T-helper 2 cell treated with Interferon-gamma antibody and Interleukin-4, amounts not matched to agents 5 μg/mL and 100 μg/mL, for 36 hours (primary cell): ENCODE measurements at places on chromosomes 4 and X.

GRCh38 chr4:83317671-83318070, 17.0 kb downstream of the HPSE start:
- no peak for DNase-seq

GRCh38 chr4:94804650-94805049, 46.9 kb downstream of the BMPR1B start:
- DNase-seq: no peak

- no peak for DNase-seq
Observed at GRCh38 chr4:124591637-124592036, 120.9 kb downstream of the ANKRD50 start.

DNA sequence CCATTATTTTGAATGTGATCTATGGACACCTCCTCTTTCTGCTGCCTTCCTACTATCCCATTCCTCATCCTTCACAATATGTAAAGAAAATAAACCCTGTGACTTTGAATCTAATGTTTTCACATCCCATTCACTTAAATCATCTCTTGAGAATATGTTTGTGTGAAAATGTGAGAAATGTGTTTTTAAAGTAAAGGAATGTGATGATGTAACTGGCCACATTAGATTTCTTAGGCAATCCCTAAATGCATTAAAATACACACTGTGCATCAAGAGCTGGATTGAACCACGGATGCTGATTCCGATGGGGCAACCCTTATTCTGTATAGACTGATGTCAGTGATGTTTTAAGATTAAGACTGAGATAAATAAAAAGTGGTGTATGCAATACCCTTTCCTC, 558.9 kb upstream of the TENM3 start:
- no peak for DNase-seq

DNA sequence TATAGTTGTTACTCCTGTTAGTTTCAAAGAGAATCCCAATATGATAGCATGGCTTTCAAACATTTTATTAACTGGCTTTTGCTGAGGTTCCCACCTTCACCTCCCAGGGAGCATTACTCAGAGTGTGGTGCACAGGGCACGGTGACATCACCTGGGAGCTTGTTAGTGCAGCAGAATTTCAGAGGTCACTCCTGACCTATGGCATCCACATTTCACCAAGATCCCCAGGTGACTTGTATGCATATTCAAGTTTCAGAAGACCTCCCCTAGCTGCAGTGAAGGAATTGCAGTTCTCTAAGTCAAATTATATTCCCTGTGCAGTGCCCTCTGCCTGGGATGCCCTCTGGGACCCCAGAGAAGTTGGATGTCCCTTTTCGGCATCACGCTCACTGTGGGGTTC, 29.7 kb upstream of the LNX1 start:
- no peak for DNase-seq

- DNase-seq: no peak
Observed at GRCh38 chr4:73087871-73088270, 18.4 kb upstream of the COX18 start.

DNA sequence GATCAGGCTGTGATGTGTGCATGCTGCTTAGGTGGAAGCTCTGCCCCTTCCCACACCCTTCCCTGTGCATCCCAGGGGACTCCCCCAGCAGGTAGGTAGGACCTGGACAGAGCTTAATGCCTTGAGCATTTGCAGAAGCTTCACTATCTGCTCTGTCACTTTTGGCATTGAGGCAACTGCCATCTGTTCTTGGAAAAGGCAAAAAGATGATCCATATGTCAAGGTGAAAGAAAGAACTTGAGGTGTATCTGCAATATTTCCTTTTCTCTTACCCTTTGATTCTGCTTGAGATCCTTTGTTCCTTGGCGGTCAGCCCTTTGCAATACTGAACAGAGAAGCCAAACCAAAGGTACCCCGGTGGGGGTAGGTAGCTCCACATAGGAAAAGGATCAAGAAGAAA, 37.1 kb upstream of the TBC1D9 start:
- no peak for DNase-seq

DNA sequence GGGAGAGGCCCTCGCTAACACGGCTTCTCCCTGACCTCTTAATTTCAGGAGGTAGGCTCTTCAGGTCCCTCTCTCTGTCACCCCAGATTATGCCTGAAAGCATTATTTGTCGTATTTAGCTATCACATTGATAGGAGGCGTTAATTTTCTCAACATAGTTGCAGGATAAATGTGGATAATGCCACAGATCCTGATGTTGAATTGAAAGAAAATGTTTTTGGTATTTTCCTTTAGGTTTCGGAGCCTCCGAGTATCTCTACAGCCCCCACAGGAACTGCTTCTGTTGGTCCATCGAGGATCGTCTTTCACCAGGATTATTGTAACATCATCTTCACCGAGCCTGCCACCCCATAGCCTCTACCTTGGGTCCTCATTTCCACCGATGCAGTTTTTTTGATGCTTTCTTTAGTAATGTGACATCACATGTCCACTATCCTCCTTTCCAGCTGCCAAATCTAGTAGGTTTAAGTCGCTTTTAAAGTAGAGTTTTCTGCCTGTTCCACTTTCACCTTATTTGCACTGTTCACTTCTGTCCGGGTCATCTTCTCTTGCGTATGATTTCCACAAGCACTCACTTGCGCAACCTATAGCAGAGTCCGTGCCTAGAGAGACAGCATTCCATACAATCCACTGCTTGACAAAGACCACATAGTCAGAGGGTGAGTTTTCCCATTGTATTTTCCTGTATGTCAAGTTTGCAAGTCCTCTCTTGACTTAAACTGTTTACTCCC, 665 bp downstream of the TIGD2 start:
- no peak for DNase-seq

DNA sequence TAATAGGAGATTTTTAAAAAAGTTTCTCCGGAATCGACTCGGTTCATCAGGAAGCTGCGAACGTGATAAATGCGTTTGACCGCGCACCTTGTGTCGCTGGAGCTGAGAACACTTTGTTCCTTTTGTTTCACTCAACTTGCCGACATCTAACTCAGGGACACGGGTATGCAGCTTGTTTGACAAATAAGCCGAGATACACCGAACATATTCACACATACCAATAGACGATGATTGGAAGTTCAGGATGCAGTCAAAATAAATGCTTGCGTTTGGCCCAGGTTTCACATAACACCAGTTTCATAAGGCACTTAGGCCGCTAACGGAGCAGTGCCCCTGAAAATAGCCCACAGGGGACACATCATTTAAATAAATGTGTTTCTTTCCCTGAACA, 932 bp upstream of the SHISA3 start:
- DNase-seq: no peak

DNA sequence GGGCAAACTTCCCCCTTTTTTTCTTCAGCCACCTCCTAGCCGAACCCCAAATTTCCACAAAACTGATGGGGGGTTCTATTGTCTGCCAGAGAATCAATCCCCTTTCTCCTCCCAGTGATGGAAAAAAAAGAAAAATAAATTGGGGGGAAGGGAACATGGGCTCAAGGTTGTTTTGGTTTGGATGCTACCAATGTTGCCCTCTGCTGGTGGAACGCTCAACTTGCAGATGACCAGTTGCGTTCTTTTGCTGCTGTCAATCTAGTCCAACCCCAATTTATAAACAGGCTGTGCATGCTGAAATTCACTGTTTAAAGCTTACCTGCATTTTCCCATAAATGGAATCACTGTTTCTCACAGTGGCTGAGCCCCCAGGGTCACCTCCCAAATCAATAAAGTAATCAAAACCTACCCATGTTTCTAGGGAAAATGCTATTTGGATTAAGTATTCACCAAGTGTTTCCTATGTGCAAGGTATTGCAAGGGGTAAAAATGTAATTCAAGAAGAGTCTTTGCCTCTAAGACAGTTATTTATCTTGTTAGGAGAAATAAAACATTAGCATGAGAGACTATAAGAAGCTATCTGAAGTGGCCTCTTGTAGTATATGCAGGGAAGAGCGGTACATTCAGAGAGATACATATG, 116.7 kb upstream of the TMEM164 start:
- peak; percentile 4 for DNase-seq

- DNase-seq: no peak
Observed at GRCh38 chr4:172631832-172632231, 536.8 kb upstream of the GALNT7 start.

- DNase-seq: no peak
Observed at GRCh38 chr4:86380181-86380724, 20.4 kb upstream of the MAPK10 start.

DNA sequence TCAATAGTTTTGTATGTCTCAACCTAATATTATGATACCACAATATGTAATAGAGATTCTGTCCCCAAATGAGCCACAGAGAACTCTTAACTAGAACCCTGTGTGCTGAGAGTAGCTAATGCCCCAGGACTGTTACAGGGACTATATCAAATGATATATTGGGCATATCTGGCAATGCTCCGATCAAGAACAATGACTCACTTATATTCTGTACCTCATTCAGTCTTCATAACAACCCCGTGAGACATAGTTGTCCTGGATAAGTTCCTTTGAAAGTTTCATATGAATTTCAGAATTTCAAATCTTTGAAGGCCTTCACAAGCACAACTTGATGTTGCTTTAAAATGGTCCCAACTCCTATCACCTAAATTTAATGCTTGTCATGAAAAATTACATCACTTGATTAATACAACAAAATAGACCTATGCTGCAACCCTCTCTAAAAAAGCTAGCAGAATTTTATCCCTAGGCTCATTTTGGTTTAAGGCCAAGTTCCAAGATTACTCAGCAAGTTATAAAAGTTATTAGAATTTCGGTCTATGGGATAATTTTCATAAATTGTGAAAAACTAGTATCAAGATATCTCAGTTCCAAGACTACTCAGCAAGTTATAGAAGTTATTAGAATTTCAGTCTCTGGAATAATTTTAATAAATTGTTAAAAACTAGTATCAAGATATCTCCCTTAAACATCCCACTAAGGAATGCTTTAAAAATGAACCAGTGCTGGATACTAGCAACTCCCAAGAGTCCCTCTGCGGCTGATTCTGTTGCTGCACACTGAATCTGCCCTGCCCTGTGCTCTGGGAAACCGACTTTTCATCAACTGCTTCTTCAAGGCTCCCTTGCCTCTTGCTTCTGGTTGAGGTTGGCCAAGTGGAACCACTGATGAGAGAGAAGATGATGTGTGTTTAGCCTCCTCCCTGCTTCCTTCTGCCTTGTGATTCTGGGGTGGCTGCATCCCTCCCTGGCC, 6.0 kb upstream of the ANXA3 start:
- no peak for DNase-seq

DNA sequence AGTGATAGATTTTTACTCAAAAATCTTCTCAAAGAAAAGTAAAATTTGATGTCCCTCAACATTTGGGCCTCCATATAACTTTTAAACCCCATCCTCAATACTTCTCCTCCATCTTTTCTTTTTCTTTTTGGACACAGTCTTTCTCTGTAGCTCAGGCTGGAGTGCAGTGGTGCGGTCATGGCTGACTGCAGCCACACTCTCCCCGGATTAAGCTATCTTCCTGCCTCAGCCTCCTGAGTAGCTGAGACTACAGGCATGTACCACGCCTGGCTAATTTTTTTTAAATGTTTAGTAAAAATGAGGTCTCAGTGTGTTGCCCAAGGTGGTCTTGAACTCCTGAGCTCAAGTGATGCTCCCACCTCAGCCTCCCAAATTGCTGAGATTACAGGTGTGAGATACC, 33.1 kb downstream of the KDM6A start:
- no peak for DNase-seq

DNA sequence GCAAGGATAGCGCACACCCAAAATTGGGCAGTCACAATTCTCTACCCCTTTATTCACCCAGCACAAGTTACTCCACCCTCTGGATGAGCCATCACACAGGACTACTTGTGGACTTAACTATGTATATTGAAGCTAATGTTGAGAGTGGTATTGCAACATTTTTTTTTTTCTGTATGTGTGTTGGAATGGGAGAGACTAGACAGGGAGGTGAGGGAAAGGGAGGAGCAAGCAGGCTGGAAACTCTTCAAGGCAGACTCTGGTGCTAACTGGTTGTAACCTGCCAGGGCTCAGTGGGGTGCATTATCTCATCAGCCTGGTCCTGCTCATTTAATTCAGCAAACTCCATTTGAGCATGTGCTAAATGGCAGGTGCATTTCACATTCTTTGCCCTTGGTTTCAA, 18.4 kb upstream of the CWH43 start:
- DNase-seq: no peak

DNA sequence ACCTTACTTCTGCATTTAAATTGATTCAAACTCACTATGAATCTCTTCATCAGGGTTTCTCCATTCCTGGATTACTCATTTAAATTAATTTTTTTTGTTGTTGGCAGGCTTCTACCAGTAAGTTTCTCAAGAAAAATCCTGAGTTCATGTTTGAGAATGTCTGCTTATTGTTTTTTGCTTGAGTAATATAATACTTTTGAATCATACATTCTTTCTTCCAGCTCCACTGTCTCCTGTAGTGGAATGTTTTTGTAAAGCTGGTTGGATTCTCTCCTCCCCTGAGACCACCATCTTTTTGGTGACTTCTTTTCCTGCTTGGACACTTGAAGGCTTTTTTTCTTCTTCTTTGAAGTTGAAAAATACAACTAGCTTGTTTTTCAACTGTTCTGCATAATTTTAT, 4.3 kb upstream of the MID1IP1 start:
- no peak for DNase-seq

DNA sequence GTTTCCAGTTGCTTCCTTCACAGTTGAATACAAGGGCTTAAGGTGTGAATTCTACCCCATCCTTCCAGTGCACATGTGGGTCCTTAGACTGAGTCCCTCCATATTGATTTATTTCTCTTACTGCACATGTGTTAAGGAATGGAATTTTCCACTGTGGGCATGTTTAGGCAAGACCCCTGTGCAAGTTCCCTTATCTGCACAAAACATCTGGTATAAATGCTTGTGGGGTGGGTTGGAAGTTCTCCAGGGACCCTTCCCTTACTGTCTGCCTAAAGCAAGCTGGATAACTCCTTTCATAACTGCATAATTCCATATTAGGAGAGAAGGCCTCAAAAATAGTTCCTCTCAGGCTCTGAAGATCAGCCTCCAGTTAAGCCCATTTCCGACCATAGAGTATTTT, 570.9 kb downstream of the ADGRL3 start:
- DNase-seq: no peak

DNA sequence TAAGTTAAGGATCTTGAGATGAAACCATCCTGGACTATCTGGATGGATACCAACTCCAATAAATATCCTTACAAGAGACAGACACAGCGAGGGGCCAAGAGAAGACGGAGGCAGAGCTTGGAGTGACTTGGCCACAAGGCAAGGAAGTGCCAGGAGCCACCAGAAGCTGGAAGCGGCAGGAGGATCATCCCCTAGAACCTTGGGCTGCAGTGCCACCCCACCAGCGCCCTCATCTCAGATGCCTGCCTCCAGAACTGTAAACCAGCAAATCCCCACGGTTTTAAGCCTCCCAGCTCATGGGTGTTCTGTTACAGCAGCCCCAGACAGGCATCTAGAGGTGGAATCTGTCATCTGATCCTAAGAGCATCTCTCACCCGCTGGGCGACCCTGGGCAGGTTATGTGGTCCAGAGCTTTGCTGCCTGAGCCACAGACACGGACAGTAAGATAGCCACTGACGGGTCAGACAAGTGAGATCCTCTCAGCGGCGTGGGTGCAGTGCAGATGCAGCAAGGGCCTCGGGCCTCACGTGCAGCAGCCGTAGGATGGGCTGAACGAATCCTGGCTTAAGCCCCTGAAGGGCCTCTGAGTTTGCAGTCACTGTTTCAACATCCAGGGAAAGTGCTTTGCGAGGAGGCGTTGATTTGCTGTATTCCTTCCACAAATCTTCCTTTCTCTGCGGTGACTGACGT, 25.1 kb upstream of the MXD4 start:
- DNase-seq: no peak
